Spinal cord (tissue), 10 donors: ENCODE measurements at places on chromosomes 6 and 20. TPM values are rescaled to one million over a fixed set of nuclear protein-coding genes. Genes with fewer than 3 reads are reported as not detected.

The GNAS-AS1 gene
- 0.30 TPM for total RNA-seq

The C2 gene
- total RNA-seq, result 8.4 TPM

The EYS gene
- total RNA-seq, result 3.5 TPM

The ATP9A gene
- total RNA-seq, result 187 TPM

The MICB gene
- total RNA-seq, result 2.8 TPM

The FAM83B gene
- total RNA-seq, result 0.30 TPM

The IRAK1BP1 gene
- 19.0 TPM for total RNA-seq

The ANKRD66 gene
- 0.69 TPM for total RNA-seq

The LY6G6C gene
- total RNA-seq, result not detected

The PTPN1 gene
- total RNA-seq, result 21.8 TPM

The HAO1 gene
- not detected for total RNA-seq

The EDN3 gene
- 6.5 TPM for total RNA-seq

The GMPR gene
- 16.7 TPM for total RNA-seq

The KAT14 gene
- 19.6 TPM for total RNA-seq

The CALHM4 gene
- 0.30 TPM for total RNA-seq

The ECT2L gene
- 0.89 TPM for total RNA-seq

The NT5E gene
- 17.6 TPM for total RNA-seq

The SLC17A1 gene
- not detected for total RNA-seq

The KCNK16 gene
- not detected for total RNA-seq

The HCRTR2 gene
- total RNA-seq, result 11.6 TPM

The SLC17A3 gene
- total RNA-seq, result not detected

The PTK6 gene
- not detected for total RNA-seq

The DEFB132 gene
- not detected for total RNA-seq

The COL11A2 gene
- total RNA-seq, result 2.8 TPM

The GSTA2 gene
- total RNA-seq, result not detected

The CCM2L gene
- total RNA-seq, result 8.4 TPM

The LRRC73 gene
- total RNA-seq, result 3.2 TPM

The KIF6 gene
- 2.0 TPM for total RNA-seq

The METTL24 gene
- 11.5 TPM for total RNA-seq

The WFDC12 gene
- not detected for total RNA-seq

The BTN1A1 gene
- not detected for total RNA-seq

The KCNK17 gene
- 0.20 TPM for total RNA-seq

The FABP7 gene
- 138 TPM for total RNA-seq

The HSPA12B gene
- total RNA-seq, result 4.1 TPM

The GNRH2 gene
- 0.44 TPM for total RNA-seq

The MUC21 gene
- total RNA-seq, result not detected

The DDX43 gene
- 0.59 TPM for total RNA-seq

The POM121L2 gene
- total RNA-seq, result not detected

The KIAA0408 gene
- total RNA-seq, result 71.0 TPM

The MRPL14 gene
- 53.1 TPM for total RNA-seq

The BHLHE23 gene
- total RNA-seq, result not detected

The OPRL1 gene
- total RNA-seq, result 13.9 TPM

The GRM4 gene
- total RNA-seq, result 13.5 TPM

The SLC35F1 gene
- 68.7 TPM for total RNA-seq

The GHRH gene
- not detected for total RNA-seq

The LPA gene
- total RNA-seq, result 1.2 TPM

The EPB41L2 gene
- total RNA-seq, result 122 TPM

The EFCAB8 gene
- total RNA-seq, result 0.22 TPM

The MCCD1 gene
- total RNA-seq, result not detected

The PRRT1 gene
- total RNA-seq, result 0.83 TPM

The RAET1E gene
- 1.0 TPM for total RNA-seq

The BANF2 gene
- not detected for total RNA-seq

The NFYA gene
- total RNA-seq, result 28.9 TPM

The FAM209B gene
- total RNA-seq, result 0.50 TPM

The TRIM10 gene
- total RNA-seq, result 2.2 TPM

The RIPOR2 gene
- total RNA-seq, result 31.1 TPM
